Stimulated activated CD8-positive, alpha-beta memory T cell treated with anti-CD3 and anti-CD28 coated beads, Interleukin-15, amount 100 ng/mL, for 4 hours (primary cell): ENCODE measurements at places on chromosomes 16 and 17.

DNA sequence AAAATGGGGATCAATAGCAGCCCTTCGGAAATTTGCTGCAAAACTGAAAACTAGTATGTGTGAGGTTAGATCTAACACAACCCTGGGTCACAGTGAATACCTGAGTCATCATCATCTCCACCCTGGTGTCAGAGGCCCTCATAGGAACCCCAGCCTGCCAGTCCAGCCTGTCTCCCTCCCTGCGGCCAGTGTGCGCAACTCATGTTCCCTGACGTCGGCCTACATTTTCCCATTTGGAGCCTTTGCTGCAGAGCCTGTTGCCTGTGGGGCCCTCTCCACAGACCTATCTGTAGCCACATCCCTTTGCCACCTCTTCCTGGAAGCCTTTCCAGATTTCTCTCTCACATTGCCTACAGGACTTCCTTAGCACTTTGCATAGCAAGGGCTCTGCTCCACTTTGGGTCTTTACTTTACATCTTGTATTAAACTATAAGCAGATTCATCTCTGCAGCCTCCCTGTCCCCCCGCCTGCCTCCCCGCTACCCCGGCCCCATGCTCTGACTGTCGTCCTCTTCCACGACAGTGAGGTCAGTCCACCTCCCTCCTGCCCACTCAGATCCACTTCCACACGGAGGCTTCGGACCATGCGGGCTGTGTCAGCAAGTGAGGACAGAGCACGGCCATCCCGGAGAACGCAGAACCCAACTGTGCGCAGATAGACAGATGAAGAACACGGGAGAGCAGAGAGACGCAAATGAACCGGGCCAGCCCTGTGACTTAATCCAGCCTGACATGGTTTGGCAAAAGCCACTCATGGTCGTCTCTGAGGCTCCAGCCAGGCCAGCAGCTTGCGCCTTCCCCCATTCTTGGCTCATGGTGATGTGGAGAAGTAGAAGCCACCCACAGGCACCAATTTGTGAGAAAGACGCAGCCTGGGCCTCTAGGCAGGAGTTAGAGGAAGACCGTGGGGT is 31.0 kb downstream of the NGFR start:
- DNase-seq, result no peak

DNA sequence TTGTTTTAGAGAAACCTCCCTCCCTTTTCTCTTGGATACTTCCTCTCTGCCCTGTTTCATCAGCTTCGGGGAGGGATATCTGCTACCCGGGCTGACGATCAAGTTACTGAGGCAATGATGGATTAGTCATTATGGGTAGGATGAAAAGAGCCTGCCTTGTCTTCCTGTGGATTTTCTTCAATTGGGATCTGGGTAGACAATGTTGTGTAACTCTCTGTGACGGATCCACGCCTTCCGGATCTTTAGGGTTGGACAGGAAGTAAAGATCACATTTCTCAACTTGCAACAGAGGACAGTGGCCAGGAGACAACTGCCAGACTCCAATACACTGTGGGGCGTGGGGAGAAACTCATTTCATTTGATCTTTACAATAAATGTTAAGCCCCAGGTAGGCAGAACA is 11.3 kb upstream of the CHST6 start:
- no peak for DNase-seq

GRCh38 chr17:79839356-79840268 is at the start of gene CBX4:
CBX4 (minus strand) TSS chr17:79839440; CDS start chr17:79839251, 189 bp downstream.
- peak; percentile 80 for DNase-seq

DNA sequence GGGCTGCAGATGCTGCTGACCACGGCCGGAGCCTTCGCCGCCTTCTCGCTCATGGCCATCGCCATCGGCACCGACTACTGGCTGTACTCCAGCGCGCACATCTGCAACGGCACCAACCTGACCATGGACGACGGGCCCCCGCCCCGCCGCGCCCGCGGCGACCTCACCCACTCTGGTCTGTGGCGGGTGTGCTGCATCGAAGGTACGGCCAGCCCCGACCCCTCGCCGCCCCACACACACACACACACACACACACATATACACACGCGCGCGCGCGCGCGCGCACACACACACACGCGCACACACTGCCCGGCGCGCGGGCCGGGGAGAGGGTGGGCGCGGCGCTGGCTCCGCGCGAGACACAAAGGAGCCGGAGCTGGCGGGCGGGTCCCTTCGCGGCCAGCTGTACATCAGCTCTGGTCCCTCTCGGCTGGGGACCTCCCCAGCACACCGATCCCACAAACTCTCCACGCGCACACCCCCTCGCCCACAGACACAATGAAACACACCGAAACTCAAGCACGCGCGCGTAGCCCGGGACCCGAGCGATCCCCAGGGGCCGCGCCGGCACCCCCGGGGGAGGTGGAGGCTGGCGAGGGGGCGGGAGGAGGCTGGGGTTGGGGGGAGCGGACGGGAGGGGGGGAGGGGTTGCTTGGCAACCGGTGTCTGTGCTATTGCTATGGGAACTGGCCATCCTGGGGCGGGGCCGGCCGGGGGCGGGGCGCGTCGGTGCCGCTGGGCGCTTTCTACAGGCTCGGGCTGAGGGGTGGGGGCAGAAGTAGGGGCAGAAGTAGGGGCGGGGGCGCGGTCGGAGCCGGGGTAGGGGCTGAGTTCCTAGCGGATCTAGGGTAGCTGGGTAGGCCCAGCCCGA is 658 bp downstream of the CACNG4 start:
- DNase-seq, result no peak

DNA sequence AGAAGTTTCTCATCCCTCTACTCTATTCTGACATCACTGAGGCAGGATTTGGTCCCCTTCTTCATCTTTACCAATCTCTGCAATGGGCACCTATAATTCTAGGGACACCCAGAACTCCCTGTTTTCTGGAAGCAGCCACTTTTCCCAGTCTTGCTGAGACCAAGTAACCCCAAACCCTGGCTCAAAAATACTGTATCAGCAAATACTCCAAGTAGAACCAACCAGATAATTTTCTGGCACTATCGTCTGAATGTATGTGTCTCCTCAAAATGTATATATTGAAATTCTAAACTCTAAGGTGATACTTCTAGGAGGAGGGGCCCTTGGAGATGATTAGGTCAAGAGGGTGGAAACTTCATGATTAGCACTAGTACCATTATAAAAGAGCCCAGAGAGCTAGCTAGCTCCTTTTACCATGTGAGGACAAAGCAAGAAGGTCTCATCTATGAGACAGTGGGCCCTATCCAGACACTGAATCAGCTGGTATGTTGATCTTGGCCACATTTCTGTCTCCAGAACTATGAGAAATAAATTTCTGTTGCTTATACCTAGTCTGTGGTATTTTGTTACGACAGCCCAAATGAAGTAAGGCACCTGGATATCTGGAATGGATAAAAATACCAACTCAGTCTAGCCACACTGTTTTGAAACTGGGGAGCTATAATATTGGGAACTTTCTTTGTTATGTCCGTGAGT is 464.4 kb downstream of the CDH11 start:
- DNase-seq, result no peak

DNA sequence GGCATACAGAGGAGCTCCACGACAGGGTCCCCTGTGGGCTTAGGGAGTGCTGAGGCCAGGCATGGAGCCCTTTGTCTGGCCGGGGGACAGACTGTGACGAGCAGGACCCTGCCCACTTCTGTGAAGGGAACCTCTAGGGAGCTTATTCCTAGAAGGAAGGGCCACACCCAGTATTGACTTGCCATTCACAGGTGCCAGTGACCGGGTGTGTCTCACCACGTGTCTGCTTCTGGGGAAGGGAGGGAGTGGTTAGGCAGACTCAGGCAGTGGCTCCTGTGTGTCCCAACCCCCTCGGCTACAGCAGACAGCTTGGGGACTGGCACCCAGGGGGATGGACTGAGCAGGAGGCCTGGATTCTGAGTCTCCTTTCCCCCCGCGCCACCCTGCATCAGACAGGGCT is 57.2 kb downstream of the SOCS1 start:
- no peak for DNase-seq

DNA sequence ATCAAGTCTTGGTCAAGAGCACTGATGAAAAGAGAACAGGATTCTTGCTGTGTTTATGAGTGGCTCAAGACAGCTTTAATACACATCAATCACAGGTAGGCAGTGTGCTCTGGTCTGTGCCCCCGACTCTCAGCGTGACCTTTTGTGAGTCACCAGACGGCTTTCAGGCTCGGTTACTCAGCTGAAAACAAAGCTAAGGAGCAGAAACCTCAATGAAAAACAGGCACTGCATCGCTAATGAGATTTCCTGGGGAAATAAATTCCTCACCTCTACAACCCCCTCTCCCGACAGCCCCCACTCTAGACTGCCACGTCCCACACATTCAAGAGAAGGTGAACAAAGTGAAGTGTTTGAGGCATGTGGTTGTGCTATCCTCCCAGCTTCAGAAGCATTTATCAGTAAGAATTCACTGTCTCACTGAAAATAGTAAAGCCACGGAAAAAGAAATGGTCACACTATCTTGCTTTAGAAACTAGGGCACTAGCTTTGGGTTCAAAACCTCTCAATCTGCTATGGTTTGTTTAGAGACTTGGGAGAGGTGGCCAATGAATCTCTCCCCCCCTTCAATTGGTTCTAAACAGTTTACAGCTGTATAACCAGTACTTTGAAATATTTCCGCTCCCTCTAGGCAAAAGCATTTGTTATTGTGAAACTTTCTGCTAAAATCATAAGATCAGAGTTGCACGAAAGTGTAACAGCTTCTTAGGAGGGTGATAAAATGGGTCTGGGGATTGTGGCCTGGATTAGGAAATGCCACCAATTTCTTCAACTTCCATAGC is 199.5 kb upstream of the PMFBP1 start:
- DNase-seq, result no peak

- DNase-seq, result no peak
These were observed 14.4 kb upstream of the BAHCC1 start for GRCh38 chr17:81380666-81381518.

GRCh38 chr16:85541181-85541580 is 71.9 kb upstream of the GSE1 start:
- DNase-seq, result no peak

GRCh38 chr16:23629516-23629915 is 11.6 kb downstream of the PALB2 start:
- no peak for DNase-seq

GRCh38 chr17:28391401-28391800 is 14.6 kb downstream of the SLC46A1 start:
- DNase-seq, result no peak

GRCh38 chr17:48579471-48579759 is 1.3 kb upstream of the HOXB4 start:
- DNase-seq, result no peak

- DNase-seq, result no peak
These were observed at the start of gene NTN3 for GRCh38 chr16:2471016-2471652. NTN3 (plus strand) TSS chr16:2471297; CDS start chr16:2471702, 405 bp downstream.

DNA sequence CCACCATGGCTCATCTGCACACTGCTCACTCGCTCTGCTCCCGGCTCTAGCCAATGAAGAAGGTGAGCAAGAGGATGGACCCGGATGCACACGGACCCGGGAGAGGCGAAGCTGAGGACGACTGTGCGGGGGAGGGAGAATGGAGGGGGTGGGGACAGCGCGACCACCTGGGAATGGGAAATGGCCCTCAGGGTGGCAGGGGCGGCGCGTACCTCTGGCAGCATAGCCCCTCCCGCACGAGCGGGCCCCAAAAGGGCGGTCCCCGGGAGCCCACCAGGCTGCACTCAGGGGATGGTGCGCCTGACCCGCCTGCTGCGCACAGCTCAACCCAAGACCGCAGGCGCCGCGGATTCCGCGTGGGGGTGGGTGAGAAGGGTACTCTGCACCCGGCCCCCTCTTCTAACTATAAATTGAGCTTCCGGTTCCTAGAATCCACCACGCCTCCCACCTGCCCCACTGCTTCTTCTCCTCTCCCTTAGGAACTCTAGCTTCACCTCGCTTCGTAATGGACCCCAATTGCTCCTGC is 6.1 kb downstream of the MT1H start:
- peak; percentile 13 for DNase-seq

DNA sequence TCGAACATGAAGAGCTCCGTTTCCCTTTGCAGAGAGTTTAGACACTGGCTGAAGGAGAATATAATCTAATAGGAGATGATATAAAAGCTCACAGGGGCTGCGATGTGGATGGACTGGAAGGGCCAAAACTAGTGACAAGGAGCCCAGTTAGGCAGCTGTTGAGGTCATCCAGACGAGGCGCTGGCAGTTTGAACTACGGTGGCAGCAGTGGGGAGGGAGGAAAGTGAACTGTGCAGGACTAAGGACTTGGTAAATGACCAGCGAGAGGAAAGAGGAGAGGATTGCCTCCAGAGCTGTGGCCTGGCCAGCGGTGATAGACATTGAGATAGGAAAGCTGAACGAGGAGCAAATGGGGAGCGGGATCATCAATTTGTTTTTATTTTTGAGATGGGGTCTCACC is 14.6 kb upstream of the YWHAE start:
- no peak for DNase-seq

GRCh38 chr17:66522591-66523272 is 220.3 kb downstream of the PRKCA start:
- no peak for DNase-seq

- DNase-seq, result no peak
These were observed 77.8 kb downstream of the ADCY9 start for GRCh38 chr16:4038448-4038847.

DNA sequence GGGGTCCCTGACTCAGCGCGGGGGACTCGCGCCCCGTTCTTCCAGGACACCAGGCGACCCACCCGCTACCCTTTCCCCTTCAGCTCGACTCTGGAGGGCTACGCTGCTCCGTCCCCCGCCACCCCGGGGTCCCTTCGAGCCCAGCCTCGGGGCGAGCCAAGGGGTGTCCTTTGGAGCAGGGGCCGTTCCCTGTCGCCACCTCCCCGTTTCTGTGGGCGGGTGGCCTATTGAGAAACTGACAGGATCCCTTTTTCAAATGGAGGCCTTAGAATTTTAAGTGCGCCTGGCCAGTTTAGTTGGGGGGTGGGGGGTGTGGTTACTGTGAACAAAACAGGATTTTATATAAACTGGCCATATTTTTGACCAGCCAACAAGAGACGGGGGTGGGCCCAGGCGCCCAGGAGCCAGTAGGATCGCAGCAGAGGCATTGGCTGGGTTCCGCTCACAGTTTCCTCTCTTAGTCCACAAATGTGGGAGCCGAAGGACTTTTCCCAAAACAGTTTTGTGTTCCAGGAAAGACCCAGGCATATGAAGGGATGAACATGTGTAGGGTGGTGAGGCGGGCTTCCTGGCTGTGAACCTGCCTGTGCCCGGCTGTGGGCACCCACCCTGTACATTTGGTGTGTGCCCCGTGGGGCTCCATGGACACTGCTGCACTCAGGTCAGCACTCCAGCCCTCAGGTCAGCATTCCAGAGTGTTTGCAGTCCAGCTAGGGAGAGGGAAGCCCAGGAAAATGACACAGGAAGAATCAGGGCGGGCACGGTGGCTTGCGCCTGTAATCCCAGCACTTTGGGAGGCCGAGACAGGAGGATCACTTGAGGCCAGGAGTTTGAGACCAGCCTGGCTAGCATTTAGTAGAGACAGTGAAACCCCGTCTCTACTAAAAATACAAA is 722 bp upstream of the TIMP2 start:
- no peak for DNase-seq

GRCh38 chr16:79845033-79845733 is 244.6 kb upstream of the MAF start:
- no peak for DNase-seq

DNA sequence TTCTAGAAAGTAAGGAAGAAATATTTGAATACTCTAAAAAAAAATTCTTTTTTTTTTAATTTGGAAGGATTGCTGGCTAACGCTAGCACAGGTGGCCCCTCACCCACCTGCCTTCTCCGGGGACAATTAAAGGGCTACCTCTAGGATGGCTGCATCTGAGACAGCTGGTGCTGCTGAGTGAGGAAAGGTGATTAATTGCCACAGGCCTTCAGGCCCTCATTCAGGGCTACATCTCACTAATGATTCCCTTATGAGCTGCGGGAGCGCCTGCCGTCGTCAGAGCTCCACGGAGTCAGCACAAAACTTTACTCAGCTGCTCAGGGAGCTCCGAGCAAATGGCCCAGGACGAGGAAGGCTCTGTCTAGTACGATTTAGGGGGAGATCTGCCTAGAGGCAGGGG is 27.0 kb upstream of the AKTIP start:
- DNase-seq, result no peak
